Kidney epithelial cell (primary cell): ENCODE measurements at places on chromosomes 11 and 22. TPM values are rescaled to one million over a fixed set of nuclear protein-coding genes. Genes with fewer than 3 reads are reported as not detected.

DNA sequence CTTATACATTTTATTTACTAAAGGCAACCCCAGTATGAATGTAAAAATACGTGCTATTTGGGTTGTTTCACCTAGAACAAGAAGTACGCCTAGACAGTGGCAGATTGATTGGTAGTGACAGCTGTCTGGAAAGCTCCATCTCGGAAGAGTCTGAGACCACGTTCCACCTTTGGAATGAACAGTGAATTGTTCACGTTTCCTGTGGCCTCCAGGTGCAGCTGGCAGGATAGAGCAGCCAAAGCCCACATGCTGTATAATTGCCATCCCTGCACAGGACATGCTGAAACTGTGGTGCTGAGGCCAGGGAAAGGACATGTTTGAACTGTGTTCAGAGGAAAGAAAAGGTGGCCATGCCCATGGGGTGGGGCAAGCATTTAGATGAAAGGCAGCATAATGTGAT, 218.7 kb upstream of the MTNR1B start:
- no peak for DNase-seq

DNA sequence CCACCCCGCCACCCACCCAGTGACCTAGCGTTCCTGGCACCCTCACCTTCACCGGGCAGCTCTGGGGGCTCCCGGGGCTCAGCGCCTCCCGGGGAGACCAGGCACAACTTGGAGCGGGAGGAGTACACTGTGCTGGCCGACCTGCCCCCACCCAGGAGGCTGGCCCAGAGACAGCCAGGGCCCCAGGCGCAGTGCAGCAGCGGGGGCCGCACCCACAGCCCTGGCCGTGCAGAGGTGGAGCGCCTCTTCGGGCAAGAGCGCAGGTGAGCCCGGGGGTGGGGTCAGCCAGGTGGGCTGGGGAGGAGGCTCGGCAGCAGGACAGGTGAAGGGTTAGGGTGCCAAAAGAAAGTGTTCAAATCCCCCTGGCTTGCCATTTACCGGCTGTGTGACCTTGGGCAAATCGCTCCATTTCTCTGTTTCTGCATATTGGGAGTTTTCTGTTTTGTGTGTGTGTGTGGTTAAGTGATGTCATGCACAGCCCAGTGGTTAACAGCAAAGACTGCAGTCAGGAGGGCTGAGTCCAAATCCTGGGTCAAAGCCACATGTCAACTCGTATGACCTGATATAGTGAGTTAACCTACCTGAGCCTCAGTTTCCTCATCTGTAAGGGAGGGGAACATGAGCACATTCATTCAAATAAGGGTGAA, 29.5 kb downstream of the TRIOBP start:
- DNase-seq, result no peak

DNA sequence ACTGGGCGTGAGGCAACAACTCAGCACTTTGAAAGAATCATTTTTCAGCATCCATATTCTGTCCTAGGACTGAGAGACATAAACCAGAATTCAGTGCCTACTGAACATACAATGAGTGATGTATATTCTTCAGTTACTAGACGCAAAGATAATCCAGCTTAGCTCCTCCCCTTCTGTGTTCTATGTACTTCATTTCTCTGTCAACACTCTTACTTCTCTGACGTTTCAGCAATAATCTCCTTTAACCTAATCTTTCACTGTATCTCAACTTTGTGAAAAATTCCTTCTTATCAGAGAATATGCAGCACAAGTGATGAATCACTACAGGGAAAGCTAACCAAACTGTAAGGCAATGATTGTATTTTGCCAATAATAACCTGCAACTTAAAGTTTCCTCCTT, 2.5 kb upstream of the OR51B5 start:
- no peak for DNase-seq

DNA sequence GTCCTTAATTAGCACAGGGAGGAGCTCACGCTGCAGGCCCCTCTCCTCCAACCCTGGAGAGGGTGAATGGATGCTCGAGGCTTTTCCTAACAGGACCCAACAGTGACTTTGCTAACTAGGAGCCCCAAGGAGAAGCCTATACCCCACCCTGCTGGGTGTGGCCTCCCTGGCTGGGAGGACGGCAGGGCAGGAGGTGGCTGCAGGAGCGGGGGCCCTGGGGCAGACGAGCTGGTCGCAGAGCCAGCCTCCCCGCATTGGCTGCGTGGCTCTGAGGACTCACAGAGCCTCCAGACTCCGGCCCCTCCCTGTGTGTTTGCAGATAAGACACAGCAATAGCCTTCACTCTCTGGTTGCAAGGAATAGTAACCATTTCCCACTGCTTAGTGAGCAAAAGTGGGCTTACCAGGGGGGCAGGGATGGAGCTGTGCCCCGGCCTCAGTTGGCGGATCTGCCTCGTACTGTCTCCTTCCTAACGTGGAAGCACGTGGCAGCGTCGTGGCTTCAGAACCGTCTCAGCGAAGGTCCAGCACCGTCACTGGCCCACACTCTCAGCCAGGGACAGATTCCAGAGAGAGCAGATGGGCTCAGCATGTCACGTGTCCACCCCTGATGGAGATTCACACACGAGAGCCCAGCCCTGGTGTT, 1087.5 kb downstream of the BRD1 start:
- no peak for DNase-seq

- no peak for DNase-seq
Observed at GRCh38 chr22:44442851-44443595, 55.0 kb downstream of the RTL6 start.

DNA sequence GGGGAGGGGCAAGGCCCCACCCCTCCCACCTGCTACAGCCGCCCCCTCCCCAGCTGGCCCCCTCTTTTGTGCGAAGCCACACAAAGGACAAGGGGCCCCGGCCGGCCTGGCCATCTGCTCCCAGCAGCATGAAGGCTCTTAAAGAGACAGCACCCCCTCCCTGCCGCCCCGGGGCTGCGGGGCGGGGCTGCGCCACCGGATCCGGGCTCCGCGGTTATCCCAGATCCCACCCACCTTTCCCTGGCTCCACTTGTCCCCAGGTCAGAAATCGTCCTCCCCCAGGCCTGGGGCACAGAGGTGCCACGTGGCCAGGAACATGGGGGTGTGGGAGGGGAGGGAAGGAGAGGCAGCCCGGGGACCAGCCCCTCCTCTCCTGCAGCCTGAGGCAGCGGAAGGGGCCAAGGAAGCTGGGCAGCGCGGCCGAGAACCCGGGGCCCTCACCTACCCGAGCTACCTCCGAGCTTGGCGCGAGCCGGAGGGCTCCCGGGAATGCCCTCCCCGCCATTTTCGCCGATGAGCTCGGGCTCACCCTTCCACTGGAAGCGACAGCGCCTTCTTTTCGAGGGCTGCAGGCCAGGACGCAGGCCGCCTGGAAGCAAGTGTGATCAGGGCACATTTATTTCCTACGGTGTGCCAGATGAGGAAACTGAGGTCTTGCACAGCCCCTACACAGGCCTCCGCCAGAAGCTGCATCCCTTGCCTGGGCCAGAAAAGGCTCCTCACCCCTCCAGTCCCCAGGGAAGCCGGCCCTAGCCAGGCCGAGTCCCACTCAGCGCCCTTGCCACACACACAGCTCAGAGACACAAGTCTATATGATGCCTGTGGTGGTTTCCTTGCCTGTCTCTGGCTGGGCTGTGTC, 2.5 kb upstream of the RCOR2 start:
- no peak for DNase-seq

DNA sequence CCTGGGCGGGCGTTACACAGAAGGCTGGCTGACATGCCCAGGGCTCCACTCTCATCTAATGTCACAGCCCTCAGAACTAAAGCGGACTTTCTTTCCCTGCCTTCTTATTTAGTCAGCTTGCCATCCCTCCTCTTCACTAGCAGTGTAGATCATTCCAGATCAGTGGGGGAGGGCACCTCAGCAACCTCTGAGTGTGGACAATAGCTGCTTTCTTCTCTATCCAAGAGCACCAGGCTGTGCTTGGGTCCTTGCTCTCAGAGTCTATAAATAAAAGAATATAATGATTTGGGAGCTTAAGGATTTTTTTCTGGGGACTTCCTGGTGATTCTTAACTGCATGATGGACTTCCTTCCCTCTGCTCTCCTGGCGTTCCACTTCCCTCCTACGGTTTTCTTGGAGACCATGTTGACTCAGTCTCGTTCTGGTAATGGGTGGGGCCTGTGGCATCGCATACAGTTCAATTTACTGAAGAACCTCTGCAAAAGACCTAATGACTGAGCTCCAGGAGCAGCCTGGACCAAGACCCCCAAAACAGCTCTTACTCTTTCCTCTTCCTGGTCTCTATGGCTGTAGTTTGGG, 2.9 kb upstream of the HMBS start:
- no peak for DNase-seq

DNA sequence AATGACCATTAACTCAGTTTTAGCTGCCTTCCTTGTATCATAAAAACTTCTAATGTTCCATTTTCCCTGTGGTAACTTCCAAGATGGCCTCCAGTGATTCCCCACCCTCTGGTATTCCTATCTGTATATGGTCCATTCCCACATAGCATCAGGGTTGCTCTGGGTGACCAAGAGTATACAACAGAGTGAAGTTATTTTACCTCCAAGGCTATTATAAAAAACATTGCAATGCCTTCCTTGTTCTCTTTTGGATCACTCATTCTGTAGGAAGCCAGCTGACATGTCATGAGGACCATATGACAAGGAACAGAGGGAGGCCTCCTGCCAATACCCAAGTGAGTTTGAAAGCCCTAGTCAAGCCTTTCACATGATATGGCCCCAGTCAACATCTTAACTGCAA, 30.1 kb downstream of the ZNF280B start:
- DNase-seq, result no peak

GRCh38 chr22:27776650-27776958, 25.0 kb downstream of the MN1 start:
- DNase-seq, result no peak

GRCh38 chr22:30372915-30373314, 14.3 kb downstream of the RNF215 start:
- DNase-seq, result no peak

DNA sequence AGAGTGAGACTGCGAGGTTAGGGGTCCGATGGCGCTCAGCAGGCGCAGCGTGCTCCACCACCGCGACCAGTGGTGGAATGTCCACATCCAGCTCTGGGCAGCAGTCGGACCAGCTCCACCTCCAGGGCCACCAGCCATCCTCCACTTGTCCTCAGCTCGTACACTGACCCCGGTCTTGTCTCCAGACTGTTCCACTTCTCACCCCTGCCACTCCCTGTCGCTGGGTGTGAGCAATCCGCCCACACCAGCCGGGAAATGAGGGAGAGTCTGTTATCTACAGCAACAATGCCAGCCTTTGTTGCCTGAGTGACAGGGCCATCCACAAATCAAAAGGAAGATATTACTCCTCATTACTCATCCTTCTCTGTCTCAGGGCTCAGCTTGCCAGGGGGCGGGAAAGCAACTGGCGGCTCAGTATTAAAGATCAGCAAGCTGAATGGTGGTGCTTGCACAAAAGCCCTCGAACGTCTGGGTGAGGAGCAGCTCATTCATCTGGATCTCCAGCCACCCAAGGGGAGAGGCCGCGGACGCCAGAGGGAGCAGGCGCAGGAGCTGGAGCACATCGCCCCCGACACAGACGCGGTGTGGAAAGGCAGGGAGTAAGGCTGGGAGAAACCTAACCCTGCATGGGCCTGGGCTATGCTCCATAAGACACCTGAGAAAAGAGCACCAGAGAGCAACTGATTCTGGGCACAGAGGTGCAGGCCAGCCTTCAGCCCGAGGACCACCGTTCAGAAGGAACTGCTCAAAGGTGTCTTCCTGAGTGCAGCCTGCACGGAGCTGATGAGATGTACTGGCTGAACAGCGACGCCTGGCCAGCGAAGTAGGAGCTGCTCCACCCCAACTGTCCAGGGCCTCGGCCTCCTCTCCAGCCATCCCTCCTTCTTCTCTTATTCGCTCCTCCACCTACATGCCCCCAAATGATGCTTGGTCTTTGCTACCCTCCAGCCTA, 21.9 kb downstream of the IGSF9B start:
- no peak for DNase-seq

DNA sequence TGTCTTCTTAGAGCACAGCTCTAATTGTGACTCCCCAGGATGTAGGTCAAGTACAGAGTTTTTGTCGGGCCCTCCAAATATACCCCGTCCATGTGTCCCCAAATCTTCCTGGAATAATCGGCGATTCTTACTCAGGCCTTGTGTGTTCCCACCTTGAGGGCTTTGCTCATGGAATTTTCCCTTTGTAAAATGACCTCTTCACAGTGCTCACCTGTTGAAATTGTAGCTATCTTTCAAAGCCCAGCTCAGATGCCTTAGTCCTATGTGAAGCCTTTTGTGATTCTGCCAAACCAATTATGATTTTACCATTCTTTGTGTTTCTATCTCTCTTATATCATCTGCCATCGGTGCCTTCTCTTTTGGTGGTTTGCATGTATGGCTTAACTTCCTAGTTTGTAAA, 30.1 kb upstream of the RAG2 start:
- no peak for DNase-seq

DNA sequence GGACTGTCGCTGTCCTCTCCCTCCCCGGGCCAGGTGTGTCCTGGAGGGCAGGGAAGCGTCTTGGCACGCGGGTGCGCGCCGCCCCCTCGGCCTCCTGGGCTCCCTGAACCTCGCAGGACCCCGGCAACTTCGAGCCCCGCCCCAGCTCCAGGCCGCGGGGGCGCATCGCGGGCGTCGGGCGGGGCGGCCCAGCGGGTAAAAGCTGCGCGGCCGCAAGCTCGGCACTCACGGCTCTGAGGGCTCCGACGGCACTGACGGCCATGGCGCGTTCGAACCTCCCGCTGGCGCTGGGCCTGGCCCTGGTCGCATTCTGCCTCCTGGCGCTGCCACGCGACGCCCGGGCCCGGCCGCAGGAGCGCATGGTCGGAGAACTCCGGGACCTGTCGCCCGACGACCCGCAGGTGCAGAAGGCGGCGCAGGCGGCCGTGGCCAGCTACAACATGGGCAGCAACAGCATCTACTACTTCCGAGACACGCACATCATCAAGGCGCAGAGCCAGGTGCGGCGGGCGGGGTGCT, at the start of gene CST6:
Gene CST6, plus strand, starts transcription at position 224 of the 519 bp plus-strand sequence. Its CDS starts 37 bp downstream, at position 261.
- DNase-seq, result no peak

GRCh38 chr11:112176077-112176476, 765 bp downstream of the BCO2 start:
- no peak for DNase-seq

- DNase-seq, result no peak
Observed at GRCh38 chr11:127506647-127507046, 506.1 kb upstream of the KIRREL3 start.

DNA sequence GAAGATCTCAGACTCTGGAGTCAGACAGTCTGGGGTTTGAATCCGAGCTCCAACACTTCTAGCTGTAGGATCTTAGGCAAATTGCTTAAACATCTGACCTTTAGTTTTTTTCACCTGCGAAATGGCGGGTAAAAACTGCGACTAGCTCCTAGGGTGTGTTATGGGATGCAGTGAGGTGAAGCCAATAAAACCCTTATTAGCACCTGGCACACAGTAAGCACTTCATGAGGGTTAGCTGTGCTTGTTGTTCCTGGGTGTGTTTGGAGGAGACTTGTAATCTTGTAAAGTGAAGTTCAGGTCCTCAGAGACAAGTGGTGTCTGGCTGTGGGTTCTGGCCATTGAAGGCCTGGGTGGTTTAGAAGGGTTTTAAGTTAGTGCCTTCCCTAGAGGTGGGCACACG, 68.9 kb downstream of the ZBTB16 start:
- DNase-seq, result no peak

B3GAT1 gene
- total RNA-seq, result 0.48 and 0.71 TPM in 2 replicates

RBM4 gene
- total RNA-seq, result 168 and 174 TPM in 2 replicates

ASRGL1 gene
- 20.3 and 21.7 TPM in 2 replicates for total RNA-seq

CECR2 gene
- total RNA-seq, result 6.2 and 7.4 TPM in 2 replicates

SMIM35 gene
- not detected in 2 replicates for total RNA-seq

STIM1 gene
- total RNA-seq, result 25.4 and 35.3 TPM in 2 replicates

PGM2L1 gene
- 17.4 and 17.5 TPM in 2 replicates for total RNA-seq
